Spleen (tissue), 13 donors: ENCODE measurements at places on chromosomes 6 and 20. TPM values are rescaled to one million over a fixed set of nuclear protein-coding genes. Genes with fewer than 3 reads are reported as not detected.
A peak's percentile ranks its signal among the peaks of the same experiment; 100 is the strongest.

The CLVS2 gene
- not detected for total RNA-seq

- DNase-seq, result peak; percentile 40
Observed at GRCh38 chr20:46129955-46130481, 11.9 kb downstream of the CD40 start.

DNA sequence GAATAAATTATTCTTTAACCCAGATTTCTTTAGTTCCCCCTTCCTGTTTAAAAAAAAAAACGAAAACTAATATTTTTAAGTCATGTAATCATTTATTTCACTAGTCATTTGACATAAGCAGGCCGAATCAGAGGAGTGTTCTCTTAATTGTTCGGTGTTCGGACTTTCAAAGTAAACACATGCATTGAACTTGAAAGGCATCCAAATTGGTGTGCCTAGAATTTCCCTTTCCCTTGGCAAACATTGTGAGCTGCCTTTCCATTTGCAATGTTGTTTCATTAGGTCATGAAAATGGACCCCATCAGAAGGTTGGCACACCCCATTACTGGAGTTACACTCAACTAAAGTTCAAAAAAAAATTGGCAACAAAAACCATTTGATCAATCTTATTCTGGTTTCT, 283.0 kb upstream of the MARCKS start:
- DNase-seq, result no peak

DNA sequence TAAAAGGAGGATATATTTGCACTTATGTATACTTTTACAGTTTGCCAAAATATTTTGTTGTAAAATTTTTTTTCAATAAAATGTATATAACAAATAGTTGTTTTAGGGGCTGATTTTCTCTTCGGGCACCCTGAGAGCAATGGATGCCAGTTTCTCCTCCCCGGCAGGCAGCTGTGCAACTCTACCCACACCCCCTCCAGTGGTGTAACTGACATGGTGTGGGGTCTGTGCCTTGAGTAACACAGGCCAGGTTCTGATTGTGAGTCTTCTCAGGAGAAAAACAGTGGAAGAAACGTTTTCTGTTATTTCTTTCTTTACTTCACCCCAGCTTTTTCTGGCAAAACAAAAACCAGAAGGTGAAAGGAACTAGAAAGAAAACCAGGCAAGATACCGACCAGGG, 6.1 kb downstream of the FOXF2 start:
- DNase-seq, result no peak

DNA sequence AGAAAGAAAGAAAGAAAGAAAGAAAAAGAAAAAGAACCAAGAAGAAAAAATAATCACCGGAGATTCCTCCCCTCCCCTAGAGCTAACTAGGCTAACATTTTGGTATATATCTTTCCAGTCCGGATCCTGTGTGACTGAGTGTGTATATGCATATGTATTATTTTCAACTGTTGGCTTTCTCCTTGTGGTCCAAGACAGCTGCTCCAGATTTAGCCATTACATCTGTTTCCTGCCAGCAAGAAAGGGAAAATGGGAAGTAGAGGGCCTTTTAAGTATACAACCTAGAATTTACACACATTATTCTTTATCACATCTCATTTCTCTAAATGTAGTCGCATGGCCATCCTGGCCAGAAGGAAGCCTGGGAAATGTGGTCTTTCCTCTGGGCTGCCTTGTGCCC, 15.2 kb downstream of the SLC52A3 start:
- DNase-seq, result no peak

GRCh38 chr20:53917145-53918019, 153.0 kb downstream of the BCAS1 start:
- peak; percentile 76 for DNase-seq

DNA sequence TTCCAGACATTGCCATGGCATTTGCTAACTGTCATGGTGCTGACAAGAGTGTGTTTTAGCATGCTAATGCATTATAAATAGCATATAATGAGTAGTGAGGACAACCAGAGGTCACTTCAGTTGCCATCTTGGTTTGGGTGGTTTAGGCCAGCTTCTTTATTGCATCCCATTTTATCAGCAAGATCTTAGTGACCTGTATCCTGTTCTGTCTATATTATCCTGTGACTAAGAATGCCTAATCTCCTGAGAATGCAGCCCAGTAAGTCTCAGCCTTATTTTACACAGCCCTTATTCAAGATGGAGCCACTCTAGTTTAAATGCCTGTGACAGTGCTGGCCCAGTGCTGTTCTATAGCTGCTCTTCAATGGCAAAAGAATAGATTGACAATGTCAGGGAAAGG, 781.0 kb upstream of the ADGRB3 start:
- no peak for DNase-seq

DNA sequence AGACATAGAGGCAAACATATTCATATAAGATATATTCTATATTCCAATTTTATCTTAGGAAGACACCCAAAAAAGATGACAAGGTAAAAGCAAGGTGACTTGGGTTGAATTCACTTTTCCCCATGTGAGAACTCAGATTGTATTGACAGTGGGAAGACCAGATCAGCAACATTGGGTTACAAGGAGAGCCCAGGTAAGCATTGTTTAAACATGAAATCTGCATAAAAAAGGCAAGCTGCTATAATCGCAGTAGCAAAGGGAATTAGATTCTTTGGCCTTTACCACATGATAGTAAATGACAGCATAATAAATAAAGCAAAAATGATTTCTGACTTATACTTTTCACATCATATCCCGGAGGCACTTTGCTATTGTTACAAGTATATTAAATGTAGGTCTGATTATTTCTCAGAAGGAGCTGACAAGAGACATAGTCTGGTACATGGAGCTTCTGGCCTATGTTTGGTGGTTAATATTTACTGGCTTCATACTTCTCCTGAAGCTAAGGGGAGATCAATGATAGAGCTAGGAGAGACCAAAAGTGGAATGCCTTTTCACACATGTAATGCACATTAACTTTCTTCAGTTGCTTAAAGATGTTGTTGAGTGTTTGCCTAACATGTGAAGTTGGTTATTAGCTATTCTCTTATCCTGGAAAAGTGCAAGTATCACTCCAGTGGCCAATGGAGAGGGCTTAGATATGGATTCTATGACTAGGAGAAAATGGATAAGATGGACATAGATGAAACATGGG, 53.1 kb upstream of the EEF1E1 start:
- DNase-seq, result no peak
